CD4-positive, alpha-beta T cell treated with Interleukin-15 for 1 hour (primary cell): ENCODE measurements at places on chromosomes 5 and 9.

DNA sequence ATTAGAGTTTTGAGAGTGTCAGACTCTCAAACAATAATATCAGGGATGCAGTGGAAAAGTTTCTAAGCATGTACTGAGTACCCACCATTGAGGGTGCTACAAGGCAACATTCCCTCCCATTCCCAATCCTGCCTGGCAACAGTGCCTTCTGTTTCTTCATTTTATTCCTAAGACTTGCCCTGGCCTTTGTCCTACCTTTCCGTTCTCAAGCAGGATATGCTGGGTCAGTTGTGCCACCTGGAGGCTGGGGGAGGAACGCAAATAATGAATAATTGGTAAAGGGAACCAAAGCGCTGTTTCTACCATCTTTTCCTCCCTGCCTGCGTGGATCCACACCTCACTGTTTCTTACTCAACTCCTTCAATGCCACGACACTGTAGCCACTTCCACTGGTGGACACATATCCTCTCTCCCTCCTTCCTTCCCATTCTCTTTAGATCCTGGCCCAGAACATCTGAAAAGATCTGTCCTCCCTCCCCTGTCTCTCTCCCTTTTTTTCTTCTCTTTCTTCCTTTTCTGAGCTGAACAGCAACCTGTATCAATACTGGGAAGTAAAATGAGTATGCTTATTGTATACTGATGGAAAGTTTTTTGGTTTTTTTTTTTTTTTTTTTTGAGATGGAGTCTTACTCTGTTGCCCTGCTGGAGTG lies 149.5 kb downstream of the C9orf152 start:
- peak; percentile 48 for DNase-seq

DNA sequence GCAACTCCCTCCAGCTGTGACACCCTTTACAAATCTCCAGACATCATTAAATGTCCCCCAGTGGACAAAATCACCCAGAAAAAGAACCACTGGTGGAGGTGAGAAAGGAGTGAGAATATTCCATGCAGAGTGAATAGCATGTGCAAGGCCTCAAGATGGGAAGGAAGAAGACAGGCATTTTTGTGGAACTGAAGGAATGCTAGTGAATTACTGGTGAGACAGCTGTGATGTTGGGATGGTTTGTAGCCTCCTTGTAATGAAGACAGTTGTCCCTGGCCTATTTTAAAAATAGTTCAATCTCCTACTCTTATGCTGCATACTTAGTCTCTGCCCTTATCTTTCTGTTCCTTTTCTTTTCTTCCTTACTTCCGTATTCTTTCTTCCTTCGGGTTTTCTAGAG lies 124.9 kb upstream of the RPS23 start:
- DNase-seq = no peak

- no peak for DNase-seq
These were observed 47.8 kb upstream of the TRIM32 start for GRCh38 chr9:116639251-116639741.

- DNase-seq = no peak
These were observed 48.4 kb downstream of the NDFIP1 start for GRCh38 chr5:142156839-142157463.

- DNase-seq = no peak
These were observed 304.4 kb upstream of the SMC2 start for GRCh38 chr9:103789686-103790085.

GRCh38 chr5:143427122-143427735 lies 23.7 kb upstream of the NR3C1 start:
- no peak for DNase-seq

GRCh38 chr5:67842806-67843205 lies 372.8 kb upstream of the PIK3R1 start:
- no peak for DNase-seq

DNA sequence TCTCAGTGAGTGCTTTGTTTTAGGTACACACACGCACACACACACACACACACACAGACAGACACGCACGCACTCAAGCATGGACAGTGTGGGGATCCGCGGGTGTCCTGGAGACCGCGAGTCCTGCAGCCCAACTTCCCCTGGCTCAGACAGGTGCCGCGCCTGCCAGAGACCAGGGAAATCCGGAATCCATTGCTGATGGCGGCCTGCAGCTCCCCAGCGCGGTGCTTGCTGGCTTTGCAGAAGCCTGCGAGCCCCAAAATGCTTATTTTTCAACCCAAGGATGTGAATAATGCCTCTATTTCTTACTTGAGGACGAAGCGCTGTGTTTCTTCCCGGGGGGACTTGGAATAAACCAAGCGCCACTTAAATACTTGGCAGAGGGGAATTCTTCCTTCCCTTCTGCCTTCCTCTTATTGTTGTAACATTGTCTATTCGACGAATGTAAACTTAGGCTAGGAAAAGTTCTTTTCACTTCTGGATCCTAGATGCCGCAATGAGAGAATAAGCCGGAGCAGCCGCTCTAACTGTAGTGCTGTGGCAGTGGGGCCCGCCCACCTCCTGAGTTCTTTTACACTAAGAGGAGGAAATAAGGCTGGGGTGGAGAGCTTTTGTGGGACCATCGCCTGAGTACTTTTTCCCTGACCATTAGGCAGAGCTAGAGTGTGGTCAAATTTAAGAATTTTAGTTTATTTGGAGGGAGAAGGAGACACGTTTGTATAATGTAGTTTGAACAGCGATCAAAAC lies 802 bp downstream of the ITGA2 start:
- no peak for DNase-seq

DNA sequence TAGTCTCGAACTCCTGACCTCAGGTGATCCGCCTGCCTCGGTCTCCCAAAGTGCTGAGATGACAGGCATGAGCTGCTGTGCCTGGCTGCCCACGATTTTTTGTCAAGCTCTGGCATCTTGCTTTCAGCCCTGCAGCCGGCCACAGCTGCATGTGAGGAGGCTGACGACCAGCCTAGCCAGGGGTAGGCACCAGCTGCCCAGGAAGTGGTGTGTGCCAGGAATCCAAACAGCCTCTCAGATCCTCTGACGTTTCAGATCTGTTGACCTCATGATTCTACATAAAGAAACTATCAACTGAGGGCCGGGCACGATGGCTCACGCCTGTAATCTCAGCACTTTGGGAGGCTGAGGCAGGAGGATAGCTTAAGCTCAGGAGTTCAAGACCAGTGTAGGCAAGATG lies 19.0 kb downstream of the DYNC2I2 start:
- no peak for DNase-seq

- DNase-seq = no peak
These were observed 13.5 kb upstream of the NDFIP1 start for GRCh38 chr5:142095035-142095434.

GRCh38 chr9:447230-448025 lies 232.8 kb downstream of the DOCK8 start:
- peak; percentile 59 for DNase-seq

- DNase-seq = no peak
These were observed 39.3 kb upstream of the CHD1 start for GRCh38 chr5:98968056-98968564.

DNA sequence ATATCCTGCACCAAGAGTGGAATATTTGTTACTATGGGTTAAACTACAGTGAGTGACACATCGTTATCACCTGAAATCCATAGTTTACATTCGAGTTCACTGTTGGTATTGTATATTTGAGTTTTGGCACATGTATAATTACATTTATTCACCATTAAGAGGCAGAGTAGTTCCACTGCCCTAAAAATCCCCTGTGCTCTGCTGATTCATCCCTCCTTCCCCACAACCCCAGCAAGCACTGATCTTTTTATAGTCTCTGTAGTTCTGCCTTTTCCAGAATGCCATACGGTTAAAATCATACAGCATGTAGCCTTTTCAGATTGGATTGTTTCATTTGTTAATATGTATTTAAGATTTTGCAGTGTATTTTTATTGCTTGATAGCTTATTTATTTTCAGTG lies 495.2 kb downstream of the DIRAS2 start:
- DNase-seq = no peak

DNA sequence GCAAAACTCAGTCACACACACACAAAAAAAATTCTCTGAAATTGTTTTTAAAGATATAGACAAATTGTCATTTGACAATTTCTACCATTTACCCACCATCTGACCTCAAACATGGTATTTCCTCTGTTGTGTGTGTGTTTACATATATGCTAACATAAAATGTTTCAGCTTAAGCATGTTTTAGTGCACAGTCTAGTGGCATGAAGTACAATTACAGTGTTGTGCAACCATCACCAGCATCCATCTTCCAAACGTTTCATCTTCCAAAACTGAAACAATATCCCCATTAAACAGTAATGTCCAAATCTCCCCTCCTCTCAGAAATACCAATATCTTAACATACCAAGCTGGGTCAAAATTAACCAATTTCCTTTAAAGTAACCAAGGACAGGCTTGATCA lies 65.2 kb downstream of the MYO10 start:
- no peak for DNase-seq

- DNase-seq = no peak
These were observed 29.6 kb upstream of the SLC9A3 start for GRCh38 chr5:553874-554273.

DNA sequence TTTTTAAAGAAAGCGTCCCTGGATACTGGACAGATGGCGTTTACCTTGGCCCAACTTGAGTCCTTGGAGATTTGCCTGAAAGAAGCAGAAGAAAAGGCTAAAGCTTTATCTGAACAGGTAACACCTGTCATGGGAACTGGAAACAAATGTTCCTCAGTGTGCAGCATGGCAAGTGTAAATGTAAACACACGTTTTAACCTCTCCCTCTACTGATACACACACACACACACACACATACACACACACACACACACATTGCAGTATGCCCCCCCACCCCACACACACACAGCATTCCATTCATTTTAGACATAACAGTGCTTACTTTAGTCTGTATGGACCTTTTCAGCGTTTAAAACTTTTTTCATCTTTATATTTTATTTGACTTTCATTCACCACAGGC lies 51.1 kb downstream of the CCDC192 start:
- DNase-seq = no peak

- no peak for DNase-seq
These were observed 19.0 kb upstream of the LPCAT1 start for GRCh38 chr5:1542781-1543180.

GRCh38 chr5:54894957-54895815 lies 90.2 kb downstream of the ESM1 start:
- no peak for DNase-seq

- no peak for DNase-seq
These were observed 71.8 kb downstream of the THBS4 start for GRCh38 chr5:80106916-80107315.

- DNase-seq = no peak
These were observed 25.9 kb downstream of the HOMER1 start for GRCh38 chr5:79488058-79488457.

GRCh38 chr5:134609232-134609851 lies 23.3 kb downstream of the SAR1B start:
- no peak for DNase-seq

- DNase-seq = no peak
These were observed 460 bp downstream of the DMRTA1 start for GRCh38 chr9:22446950-22447617.

- DNase-seq = no peak
These were observed 160.8 kb downstream of the DNAH5 start for GRCh38 chr5:13783726-13784125.

DNA sequence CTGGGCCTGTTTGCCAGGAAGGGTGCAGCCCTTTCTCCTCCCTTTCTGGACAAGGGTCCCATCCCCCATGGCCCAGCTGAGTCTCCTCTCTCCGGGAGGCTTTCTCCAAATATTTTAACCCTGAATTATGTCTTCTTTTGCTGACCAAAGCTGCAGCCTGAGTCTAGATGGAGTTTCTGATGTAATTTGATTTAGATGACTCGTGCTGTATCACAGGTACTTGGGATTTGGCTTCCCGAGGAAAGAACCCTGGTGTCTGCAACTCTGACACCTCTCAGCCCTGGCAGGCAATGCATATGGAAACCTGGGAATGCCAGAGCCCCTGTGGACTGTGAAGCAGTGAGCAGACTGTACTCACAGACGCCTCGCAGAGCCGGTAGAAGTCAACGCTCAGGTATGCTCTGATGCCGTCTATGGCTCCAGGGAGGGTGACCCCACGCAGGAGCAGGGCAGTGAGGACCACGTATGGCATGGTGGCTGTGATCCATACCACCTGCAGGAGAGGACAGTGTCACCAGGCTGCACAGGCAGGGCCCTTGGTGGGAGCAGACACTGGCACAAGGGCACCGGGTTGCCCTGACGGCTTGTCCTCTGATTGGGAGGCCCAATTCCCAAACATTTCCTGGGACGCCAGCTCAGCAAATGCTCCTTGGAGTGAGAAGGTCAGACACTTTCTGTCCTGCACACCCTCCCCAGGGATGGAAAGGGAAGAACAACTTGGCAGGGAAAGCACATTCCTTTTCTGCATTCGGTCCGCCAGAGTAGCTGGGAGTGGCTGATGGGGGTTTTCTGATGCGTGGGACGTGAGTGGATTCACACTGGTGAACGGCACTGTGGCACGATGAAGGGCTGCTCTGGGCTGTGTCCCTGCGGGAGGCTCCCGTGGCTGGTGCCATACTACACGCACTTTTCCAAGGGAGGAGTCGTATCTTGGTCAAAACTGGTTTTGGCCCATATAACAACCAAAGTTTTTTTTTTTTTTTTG lies 24.7 kb downstream of the SLC6A3 start:
- no peak for DNase-seq
